ENCODE measurements at places on chromosomes 7 and 10.

DNA sequence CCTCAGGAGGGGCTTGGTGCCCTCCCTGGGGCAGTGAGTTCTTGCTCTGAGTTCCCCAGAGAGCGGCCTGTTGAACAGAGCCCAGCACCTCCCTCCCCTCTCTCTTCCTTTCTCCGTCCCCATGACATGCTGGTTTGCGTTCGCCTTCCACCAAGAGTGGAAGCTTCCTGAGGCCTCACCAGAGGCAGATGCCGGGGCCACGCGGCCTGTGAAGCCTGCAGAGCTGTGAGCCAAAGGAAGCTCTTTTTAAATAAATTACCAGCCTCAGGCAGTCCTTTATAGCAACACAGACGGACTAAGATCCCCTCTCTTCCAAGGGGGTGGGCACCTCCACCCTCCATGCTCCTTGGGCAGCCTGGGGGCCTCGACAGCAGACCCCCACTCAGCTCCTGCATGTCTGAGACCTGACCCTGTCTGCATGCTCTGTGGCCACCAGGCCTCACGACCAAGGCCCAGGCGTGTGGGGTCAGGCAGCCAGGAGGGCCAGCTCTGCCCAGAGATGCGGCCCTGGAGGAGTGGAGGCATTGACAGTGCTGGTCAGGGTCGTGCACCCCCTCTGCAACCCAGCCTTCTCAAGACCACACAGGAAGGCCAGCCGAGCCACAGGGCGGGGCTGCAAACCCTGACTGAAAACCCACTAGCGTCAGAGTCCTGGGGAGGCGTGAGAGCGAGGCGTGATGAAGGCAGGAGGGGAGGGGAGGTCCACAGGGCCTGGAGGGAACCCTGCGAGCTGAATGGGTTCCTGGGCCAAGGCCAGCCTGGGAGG, 54.6 kb upstream of the ADGRA1 start:
- DNase-seq, result no peak

GRCh38 chr10:132374176-132374575, 22.8 kb upstream of the PWWP2B start:
- DNase-seq, result no peak

GRCh38 chr10:4670737-4671136, 155.3 kb upstream of the AKR1E2 start:
- DNase-seq, result no peak

DNA sequence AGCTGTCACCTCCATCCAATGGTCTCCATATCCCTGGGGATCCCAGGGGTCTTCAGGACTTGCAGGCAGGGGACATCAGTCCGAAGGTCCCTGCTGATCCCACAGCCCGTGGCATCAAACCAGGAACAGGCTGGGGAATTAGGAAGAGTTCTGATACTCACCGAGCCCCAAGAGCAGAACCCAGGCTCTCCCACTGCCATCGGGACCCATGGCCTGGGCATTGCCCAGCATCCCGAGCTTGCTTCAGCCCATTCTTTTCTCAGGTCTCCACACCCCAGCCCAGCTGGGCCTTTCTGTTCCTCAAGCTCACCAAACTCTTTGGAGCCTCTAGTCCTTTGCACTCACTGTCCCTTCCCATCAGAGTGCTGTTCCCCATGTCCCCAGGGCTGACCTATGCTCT, 280.9 kb downstream of the GRID1 start:
- DNase-seq, result no peak

GRCh38 chr10:109282510-109282909, 640.8 kb downstream of the XPNPEP1 start:
- DNase-seq, result no peak

DNA sequence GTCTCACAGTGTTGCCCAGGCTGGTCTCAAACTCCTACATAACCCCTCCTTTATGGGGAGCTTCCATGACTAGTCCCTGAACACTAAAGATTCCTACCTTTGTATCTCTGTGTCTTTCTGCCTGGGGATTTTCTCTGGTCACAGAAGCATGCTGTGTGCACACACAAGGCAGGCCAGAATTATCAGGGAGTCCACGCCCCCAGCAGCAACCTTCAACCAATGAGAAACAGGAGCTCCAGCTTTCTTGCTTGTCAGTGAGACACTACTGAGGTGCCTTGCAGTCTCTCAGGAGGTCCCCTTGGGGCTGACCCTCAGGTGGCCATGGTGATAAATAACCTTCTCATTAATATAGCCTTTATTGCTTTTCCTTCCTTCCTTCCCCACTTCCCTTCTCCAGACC, 45.1 kb upstream of the AUTS2 start:
- DNase-seq, result no peak

- no peak for DNase-seq
Observed at GRCh38 chr10:878333-878759, 53.2 kb downstream of the LARP4B start.

DNA sequence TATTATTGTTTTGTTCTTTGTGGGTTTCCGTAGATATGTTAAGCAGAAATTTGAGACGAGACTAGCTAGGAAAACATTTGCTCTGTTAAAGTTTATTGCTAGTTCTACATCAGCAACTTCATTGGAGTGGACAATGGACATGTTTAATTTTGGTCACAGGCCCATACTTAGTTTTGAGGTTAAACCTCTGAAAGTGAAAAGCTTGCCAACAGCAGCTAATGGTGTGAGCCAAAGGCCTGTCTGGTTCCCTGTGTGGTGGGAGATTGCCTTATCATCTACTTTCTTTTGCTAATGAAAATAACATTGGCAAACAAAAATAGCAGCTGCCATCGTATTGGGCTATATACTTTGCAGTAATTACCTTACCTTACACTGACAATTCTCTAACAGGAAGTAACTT, 388.4 kb upstream of the FZD8 start:
- DNase-seq, result no peak

- DNase-seq, result no peak
Observed at GRCh38 chr7:121744877-121745276, 128.1 kb upstream of the PTPRZ1 start.

DNA sequence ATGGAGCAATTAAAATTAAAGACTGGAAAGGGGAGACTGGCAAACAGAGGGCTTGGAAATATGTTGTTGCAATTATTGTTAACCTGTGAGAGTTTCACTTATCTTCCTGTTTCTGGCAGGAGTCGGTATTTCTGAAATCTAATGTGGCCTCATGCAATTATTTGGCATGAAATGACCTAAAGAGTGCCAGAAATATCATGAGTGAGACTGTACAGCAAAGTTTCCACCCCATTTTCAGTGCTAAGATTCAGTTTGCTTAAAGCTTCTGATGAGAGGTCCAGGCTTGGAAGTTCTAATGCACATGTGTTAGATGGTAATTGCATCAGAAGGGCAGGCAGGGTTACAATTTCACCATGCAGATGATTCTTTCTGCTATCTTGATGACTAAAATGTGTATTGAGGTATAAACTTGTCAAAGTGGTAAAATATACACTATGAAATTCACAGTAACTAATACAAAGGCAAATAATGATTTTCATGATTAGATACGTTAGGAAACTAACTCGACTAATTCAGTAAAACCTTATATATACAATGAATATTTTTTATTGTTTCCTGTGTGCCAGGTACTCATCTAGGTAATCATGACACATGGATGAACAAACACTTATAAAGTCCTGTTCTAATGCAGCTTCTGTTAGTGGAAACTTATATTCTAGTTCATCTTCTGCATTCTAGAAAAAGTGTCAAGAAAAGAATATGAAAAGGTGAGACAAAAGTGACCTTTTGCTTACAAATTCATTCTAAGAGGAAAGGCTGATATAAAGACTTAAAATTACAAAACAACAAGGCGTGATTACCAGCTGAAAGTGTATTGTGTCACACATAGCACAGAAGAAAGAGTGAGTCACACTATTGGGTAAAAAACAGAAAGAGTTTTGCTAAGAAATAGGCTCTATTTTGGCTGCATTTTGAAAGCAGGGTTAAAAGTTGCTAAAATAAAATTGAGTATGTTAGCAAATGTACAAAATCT, 533.4 kb upstream of the SEMA3D start:
- no peak for DNase-seq

DNA sequence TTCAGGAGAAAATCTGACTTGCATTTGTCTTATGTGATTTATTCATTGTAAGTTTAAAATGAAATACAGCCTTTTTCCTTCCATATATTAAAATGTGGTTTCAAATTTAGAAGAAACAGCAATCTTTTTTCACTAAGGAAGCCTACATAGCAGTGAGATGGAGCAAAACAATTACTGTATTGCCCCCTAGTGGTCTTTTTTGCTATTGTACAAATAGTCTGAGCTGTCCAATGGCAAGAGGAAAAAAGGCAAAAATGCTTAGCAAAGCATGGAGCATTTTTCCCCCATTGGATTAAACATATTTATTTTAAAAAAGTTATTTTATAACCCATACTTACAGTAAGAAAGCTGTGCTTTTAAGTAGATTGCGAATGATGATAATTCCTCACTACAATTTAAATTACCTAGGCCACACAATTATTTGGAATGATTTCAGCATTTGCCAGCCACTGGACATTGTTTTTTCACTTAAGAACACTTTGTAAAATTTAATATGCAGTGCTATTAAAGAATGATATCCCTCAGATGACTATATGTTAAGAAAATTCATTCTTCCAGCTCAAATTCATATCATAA, 119.5 kb downstream of the CPED1 start:
- DNase-seq, result no peak

DNA sequence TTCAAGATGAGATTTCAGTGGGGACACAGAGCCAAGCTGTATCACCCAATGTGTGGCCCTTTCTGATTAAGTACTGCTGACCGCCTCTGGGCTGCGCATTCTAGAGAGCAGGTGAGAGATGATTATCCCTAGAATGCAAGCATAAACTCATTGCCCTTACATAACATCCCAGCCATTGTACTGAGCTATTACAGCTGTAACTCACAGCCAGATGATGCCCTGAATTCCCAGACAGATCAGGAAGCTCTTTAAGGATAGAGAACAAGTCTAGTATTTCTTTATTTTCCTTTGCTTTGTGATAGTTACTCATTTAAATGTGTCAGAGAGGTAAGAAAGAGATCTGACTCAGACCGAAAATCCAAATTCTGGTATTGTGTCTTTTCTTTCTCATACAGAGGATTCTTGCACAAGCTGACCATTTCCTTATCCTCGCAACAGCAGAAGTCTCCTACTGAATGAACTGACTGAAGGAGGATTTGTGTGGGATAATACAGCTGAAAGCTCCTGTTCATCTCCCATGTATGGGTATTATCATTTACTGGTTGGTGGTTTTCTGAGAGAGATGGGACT, 58.4 kb downstream of the ZNF22 start:
- DNase-seq, result no peak

DNA sequence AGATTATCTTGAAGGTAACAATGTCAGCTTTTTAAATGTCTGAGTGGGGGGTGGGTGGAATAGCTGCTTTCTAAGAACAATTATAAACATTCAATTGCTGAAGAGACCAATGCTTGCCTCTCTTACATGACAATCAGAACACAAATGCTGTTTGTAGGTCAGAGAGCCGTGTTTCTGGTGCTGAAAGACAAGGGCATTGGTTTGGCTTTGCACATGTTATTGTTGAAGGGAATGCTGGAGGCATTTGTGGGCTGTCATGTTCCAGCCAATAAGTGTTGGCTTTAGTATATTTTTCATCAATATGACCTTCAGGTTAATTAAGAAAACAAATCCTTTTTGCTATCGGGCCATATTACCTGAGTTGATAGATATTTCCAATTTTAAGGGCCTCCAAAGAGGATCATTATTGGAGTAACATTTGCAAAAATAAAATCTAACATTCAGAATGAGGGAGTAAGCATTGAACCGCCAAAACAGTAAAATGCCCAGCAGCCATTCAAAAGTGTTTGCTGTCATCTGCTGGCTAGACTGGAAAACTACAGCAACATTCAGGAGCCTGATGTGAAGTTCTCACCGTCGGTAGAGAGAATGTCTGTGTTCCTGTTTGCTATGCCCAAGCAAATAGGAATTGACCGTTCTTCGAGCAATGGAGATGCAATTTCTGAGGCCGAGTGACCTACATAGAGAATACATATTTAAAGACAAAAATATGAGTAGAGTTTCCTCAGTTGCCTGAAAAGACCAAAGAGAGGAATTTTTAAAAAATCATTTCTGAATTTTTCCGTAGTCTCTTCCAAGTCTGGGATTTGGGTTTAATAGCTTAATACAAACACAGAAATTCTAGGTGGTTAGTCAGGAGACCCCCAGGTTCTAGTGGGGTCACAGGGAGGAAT, 118.9 kb downstream of the APBB1IP start:
- DNase-seq, result peak; percentile 19

- DNase-seq, result no peak
Observed at GRCh38 chr10:97747573-97747972, 10.6 kb downstream of the ZFYVE27 start.

GRCh38 chr7:12719141-12719919, 31.9 kb downstream of the ARL4A start:
- no peak for DNase-seq

GRCh38 chr7:64515330-64515729, 47.5 kb downstream of the ZNF680 start:
- no peak for DNase-seq

DNA sequence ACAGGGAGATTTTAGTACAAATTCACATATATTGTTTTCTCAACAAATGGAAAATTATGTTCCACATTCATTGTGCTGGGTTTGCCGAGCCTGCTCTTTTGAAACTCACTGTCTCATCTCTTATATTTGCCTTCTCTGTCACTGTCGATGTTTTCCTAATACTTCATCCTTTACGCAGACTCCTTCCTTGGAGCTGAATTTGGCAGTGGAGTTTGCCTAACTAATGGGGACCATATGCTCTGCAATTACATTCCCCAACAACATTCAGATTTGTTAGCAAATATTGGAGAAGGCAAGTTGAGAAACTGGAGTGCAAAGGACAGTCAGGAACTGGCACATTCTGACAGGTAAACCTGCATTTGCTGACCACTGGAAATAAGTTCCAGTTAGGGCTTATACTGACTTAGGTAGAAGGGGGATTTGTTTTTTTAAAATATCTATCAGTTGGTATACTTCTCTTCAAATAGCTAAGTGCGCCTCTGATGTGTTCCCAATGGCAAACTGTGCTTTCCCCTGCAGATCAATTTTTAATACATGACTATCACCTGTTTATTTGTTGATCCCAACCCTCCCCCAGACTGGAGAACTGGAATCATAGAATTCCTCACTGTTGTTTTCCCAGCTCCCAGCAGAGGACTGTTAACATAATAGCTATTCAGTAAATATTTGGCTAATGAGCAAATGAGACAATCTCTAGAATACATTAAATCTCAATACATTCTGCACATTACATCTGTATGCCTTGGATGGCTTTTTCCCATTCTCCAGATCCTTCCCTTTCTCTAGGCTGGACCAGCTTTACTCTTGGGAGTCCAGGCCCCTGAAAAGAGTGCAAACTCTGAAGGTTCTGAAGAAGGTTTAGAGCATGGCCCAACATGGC, 769.3 kb downstream of the KCNMA1 start:
- DNase-seq, result no peak

GRCh38 chr7:40551685-40552576, 417.1 kb downstream of the SUGCT start:
- DNase-seq, result no peak

Data from activated naive CD8-positive, alpha-beta T cell treated with anti-CD3 and anti-CD28 coated beads for 36 hours (primary cell).